Activated CD8-positive, alpha-beta memory T cell treated with anti-CD3 and anti-CD28 coated beads, Interleukin-2, amount 10 ng/mL, durations not matched to agents 7 days and 5 days (primary cell): ENCODE measurements at places on chromosomes 7 and 10. TPM values are rescaled to one million over a fixed set of nuclear protein-coding genes. Genes with fewer than 3 reads are reported as not detected.
A peak's percentile ranks its signal among the peaks of the same experiment; 100 is the strongest.

- peaks cover 43% of the 10 kb centered on the region for H3K27me3 ChIP-seq
- H3K4me1 ChIP-seq = no peaks in the 10 kb centered on the region
- no peak for DNase-seq
Observed at GRCh38 chr7:96531331-96531730, 178.3 kb downstream of the SEM1 start.

GRCh38 chr10:103822107-103822716 lies 33.2 kb downstream of the SH3PXD2A start:
- peaks cover 38% of the 10 kb centered on the region for H3K27me3 ChIP-seq
- H3K4me1 ChIP-seq = peaks cover 10% of the 10 kb centered on the region
- H3K27ac ChIP-seq = no peak overlapping the region
- DNase-seq = no peak
- H3K4me3 ChIP-seq = no peak overlapping the region
- no peaks in the 10 kb centered on the region for H3K36me3 ChIP-seq

GRCh38 chr7:39890411-39890810 lies 59.6 kb upstream of the CDK13 start:
- no peak overlapping the region for H3K27ac ChIP-seq
- no peak for DNase-seq
- no peaks in the 10 kb centered on the region for H3K36me3 ChIP-seq
- no peaks in the 10 kb centered on the region for H3K4me1 ChIP-seq
- peaks cover 23% of the 10 kb centered on the region for H3K27me3 ChIP-seq
- H3K4me3 ChIP-seq = no peak overlapping the region

DNA sequence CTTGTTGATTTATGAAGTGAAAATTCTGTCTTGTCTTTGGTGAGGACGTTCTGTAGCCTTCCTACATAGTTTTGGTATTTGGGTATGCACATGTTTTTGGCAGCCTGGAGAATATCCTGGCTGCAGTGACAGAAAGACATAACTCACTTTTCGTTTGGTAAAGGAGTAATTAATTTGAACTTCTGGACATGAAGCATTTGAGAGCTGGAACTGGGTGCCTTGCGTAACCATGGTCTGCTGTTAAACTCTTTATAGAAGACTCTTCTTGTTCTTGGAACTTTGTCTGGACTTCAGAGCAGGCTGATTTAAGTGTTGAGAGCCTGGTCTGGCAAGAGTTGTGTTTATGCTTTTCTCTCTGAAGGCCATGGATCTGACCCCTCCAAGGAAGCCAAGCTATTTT lies 231.3 kb downstream of the LRMDA start:
- no peaks in the 10 kb centered on the region for H3K36me3 ChIP-seq
- no peaks in the 10 kb centered on the region for H3K4me1 ChIP-seq
- H3K4me3 ChIP-seq = no peak overlapping the region
- H3K27me3 ChIP-seq = peaks cover 5% of the 10 kb centered on the region
- DNase-seq = no peak
- no peak overlapping the region for H3K27ac ChIP-seq

DNA sequence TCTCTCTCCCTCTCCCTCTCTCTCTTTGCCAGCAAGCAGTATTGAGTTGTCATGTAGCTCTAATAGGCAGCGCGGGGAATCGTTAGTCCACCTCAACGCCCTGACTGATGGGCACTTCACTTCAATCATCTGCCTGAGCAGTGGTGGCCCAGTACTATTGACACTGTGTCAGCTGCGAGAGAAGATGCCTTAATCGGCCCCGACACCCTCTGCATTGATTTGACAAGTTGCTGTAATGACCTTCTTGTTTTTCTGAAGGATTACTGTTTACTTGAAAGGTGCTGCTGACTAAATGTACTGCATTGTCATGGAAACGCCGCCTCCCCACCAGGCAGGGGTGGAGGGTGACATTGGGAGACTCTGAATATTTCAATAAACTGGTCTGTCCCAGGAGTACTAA lies 913.8 kb downstream of the KCNMA1 start:
- no peaks in the 10 kb centered on the region for H3K36me3 ChIP-seq
- H3K4me3 ChIP-seq = no peak overlapping the region
- no peak for DNase-seq

DNA sequence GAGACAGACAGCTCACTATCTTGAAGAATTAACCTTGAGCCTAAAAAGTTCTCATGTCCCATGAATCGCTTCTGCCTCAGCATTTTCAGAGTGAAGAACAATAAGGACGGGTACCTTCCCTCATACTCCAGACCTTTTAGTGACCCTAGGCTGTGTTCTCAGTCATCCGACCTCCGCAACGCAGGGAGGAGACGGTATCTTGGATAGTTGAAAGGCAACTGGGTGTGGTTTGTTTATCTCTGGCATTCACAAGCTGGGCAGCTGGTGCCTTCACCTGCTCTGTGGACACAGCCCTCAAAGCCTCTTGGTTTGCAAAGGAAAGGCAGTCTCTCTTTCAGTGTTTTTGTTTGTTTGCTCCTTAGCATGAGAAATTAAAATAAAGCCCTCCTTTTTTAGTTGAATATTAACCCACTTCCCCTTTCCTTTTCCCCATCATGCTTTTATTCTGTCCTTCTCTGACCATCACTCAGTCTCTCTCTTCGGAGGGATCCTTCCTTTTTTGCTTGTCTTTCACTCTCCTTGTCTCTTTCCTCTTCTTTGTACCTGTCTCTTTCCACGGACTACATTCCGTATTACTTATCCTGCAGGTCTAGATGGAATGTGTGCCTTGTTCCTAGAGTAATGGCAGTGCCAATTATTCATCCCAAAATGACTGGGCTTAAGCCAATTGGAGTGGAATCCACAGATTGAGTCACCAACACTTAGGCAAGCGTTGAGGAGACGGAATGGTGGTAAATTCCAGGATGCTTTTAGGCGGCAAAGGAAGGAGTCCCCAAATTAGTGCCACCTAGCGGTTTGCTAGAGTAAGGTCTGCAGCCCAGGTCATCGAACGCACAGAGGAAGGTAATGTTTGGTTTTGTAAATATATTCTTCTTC lies 45.8 kb downstream of the PRR15 start:
- no peaks in the 10 kb centered on the region for H3K36me3 ChIP-seq
- no peak for DNase-seq
- no peak overlapping the region for H3K4me3 ChIP-seq
- H3K27me3 ChIP-seq = peaks cover 5% of the 10 kb centered on the region

DNA sequence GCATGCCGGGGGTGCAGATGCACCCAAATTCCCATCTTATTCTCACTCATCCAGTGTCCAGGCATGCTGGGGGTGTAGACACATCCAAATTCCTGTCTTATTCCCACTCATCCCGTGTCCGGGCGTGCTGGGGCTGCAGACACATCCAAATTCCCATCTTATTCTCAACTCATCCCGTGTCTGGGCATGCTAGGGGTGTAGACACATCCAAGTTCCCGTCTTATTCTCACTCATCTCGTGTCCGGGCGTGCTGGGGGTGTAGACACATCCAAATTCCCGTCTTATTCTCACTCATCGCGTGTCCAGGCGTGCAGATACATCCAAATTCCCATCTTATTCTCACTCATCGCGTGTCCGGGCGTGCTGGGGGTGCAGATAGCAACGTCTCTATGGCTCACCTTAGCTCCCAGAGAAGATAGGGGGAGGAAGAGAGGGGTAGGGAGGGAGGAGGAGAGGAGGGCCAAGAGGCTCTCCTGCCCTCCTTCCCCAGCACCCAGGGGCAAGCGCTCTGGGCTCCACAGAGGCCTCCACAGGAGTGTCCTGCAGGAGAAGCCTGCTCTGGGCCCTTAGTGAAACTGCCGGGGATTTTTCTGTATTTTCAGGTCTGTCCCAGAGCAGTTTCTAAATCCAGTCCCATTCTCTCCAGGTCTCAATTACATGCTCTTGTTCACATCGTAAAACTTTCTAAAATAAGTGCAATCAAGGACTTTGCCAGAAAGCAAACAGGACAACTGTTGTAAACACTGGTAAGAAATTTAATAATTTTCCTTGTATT lies 210.8 kb downstream of the DIP2C start:
- H3K27ac ChIP-seq = no peak overlapping the region
- no peaks in the 10 kb centered on the region for H3K27me3 ChIP-seq
- DNase-seq = no peak
- peaks cover 3% of the 10 kb centered on the region for H3K4me1 ChIP-seq
- no peak overlapping the region for H3K4me3 ChIP-seq

GRCh38 chr10:113108194-113108835 lies 158.3 kb downstream of the TCF7L2 start:
- H3K36me3 ChIP-seq = no peaks in the 10 kb centered on the region
- H3K4me1 ChIP-seq = no peaks in the 10 kb centered on the region
- peaks cover 22% of the 10 kb centered on the region for H3K27me3 ChIP-seq
- no peak overlapping the region for H3K27ac ChIP-seq

Gene CHCHD2
- 534 TPM for total RNA-seq

Gene CREB5
- not detected for total RNA-seq

Gene ADAM12
- not detected for total RNA-seq

DNA sequence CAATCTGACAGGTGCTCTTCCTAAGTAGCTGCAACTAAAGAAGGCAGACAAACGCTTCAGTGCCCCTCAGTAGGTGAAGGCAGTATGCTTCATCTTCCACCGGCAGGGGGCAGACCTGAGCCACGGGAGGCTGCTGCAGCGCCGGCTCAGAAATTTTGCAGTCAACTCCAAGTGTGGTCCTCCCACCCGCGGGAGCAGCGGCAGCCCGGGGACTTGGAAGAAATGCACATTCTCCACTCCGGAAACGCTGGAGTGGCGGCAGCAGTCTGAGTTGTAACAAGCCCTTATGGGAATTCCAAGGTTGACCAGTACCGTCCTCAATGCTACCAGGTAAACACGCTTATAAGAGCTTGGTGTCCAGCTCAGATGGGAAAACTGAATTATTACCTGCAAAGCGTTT lies 3.4 kb downstream of the IGFBP3 start:
- H3K4me3 ChIP-seq = peak overlapping the region; percentile 36
- peak; percentile 83 for DNase-seq
- H3K27me3 ChIP-seq = peaks cover 42% of the 10 kb centered on the region
- no peak overlapping the region for H3K27ac ChIP-seq
- peaks cover 3% of the 10 kb centered on the region for H3K36me3 ChIP-seq
- peaks cover 40% of the 10 kb centered on the region for H3K4me1 ChIP-seq

DNA sequence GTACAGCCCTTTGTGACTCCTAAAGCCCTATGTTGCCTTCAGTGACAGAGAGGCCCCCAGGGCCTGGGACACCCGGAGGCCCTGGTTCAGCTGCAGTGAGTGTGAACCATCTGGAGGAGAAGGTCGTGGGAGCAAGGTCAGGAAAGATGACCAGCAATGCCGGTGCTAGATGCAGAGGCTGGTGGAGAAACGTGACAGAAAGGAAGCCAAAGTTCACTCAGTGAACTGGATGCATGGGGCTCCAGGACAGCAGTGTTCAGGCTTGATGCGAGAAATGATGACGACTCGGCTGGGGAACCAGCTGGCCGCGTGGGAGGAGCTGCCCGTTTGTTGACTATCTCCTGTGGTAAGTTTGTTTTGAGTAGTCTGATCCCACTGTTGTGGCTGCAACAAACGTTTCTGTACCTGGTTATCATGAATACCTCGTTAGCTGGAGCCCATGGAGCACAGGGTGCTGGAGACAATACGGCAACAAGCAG lies 54.1 kb upstream of the MKRN1 start:
- H3K27ac ChIP-seq = no peak overlapping the region
- DNase-seq = no peak
- H3K4me3 ChIP-seq = no peak overlapping the region
- H3K36me3 ChIP-seq = no peaks in the 10 kb centered on the region
- H3K27me3 ChIP-seq = peaks cover 40% of the 10 kb centered on the region

DNA sequence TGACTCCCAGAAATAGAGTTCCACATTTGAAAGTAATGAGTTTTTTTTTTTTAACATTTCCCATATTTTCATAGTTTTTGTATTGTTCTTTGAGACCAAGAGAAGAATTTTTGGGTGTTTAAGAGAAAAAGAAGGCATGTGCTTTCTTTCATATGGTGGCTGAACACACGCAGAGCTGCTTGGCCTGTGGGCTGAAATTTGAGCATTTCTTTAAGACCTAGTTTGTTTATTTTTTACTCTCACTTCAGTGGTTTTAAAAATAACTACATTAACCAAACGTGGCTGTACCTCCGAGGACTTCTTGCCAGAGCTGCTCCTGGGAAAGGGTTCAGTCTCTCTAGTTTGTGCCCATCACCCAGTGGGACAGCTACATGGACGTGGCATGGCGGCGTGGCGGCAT lies 58.3 kb downstream of the INPP5A start:
- H3K27ac ChIP-seq = no peak overlapping the region
- peaks cover 5% of the 10 kb centered on the region for H3K27me3 ChIP-seq
- H3K4me1 ChIP-seq = peaks cover 17% of the 10 kb centered on the region
- DNase-seq = no peak
- peaks cover 16% of the 10 kb centered on the region for H3K36me3 ChIP-seq
- H3K4me3 ChIP-seq = no peak overlapping the region

- no peak overlapping the region for H3K4me3 ChIP-seq
- no peak overlapping the region for H3K27ac ChIP-seq
- no peaks in the 10 kb centered on the region for H3K4me1 ChIP-seq
- H3K27me3 ChIP-seq = no peaks in the 10 kb centered on the region
- no peak for DNase-seq
Observed at GRCh38 chr7:20932785-20933527, 146.3 kb upstream of the SP8 start.

- no peak for DNase-seq
- H3K27me3 ChIP-seq = no peaks in the 10 kb centered on the region
- H3K27ac ChIP-seq = no peak overlapping the region
- no peaks in the 10 kb centered on the region for H3K36me3 ChIP-seq
- H3K4me3 ChIP-seq = no peak overlapping the region
Observed at GRCh38 chr7:84060760-84061261, 133.8 kb downstream of the SEMA3A start.

Gene TRRAP
- 56.8 TPM for total RNA-seq

Gene ADCY1
- total RNA-seq = 6.7 TPM

DNA sequence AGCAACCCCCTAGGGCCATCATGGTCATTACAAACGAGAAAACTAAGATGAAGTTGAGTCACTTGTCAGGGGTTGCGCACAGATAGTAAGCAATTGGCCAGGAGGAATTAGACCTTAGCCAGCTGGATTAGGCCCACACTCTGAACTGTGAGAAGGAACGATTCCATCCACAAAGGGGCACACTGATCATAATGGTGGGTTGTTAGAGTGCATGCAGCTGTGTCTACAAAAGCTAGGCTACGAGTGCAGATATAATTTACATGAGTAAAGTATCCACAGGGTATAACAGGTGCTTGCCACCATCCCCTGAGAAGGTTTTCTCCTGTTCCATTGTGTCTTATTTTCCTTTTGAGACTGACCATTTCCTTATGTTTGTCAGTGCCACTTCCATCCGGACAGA lies 16.6 kb upstream of the FAM170B start:
- no peak overlapping the region for H3K4me3 ChIP-seq
- DNase-seq = no peak
- H3K36me3 ChIP-seq = peaks cover 6% of the 10 kb centered on the region
- peaks cover 16% of the 10 kb centered on the region for H3K4me1 ChIP-seq
- H3K27me3 ChIP-seq = peaks cover 21% of the 10 kb centered on the region
- H3K27ac ChIP-seq = no peak overlapping the region

Gene ZPBP
- total RNA-seq = not detected

Gene HOXA10
- not detected for total RNA-seq

Gene GIMAP1
- 6.8 TPM for total RNA-seq

- no peak overlapping the region for H3K27ac ChIP-seq
- no peaks in the 10 kb centered on the region for H3K36me3 ChIP-seq
- no peak for DNase-seq
- H3K27me3 ChIP-seq = peaks cover 6% of the 10 kb centered on the region
- H3K4me3 ChIP-seq = no peak overlapping the region
Observed at GRCh38 chr7:148434181-148434757, 156.3 kb upstream of the C7orf33 start.

GRCh38 chr7:111933609-111934008 lies 272.6 kb downstream of the DOCK4 start:
- H3K27me3 ChIP-seq = no peaks in the 10 kb centered on the region
- H3K4me3 ChIP-seq = no peak overlapping the region
- no peak for DNase-seq

Gene DENND2A
- total RNA-seq = 0.32 TPM

- no peak overlapping the region for H3K4me3 ChIP-seq
- H3K36me3 ChIP-seq = peaks cover 1% of the 10 kb centered on the region
- H3K27ac ChIP-seq = no peak overlapping the region
- H3K27me3 ChIP-seq = peaks cover 89% of the 10 kb centered on the region
- DNase-seq = no peak
- peaks cover under 1% of the 10 kb centered on the region for H3K4me1 ChIP-seq
Observed at GRCh38 chr10:23198610-23198939, 6.5 kb downstream of the PTF1A start.
